Testis (tissue), 5 donors: ENCODE measurements at places on chromosomes 11 and 22. TPM values are rescaled to one million over a fixed set of nuclear protein-coding genes. Genes with fewer than 3 reads are reported as not detected.

The GRIA4 gene
- total RNA-seq = 0.08 TPM

The SLC37A2 gene
- 3.0 TPM for total RNA-seq

The C1QTNF5 gene
- total RNA-seq = 4.7 TPM

The OR52N4 gene
- 1.1 TPM for total RNA-seq

The RPS6KB2 gene
- 47.4 TPM for total RNA-seq

The SNX15 gene
- total RNA-seq = 22.5 TPM

The LRRC51 gene
- 50.8 TPM for total RNA-seq

- H3K27ac ChIP-seq = no peak overlapping the region
- no peak for DNase-seq
- no peak overlapping the region for H3K4me3 ChIP-seq
- no peaks in the 10 kb centered on the region for H3K4me1 ChIP-seq
Observed at GRCh38 chr11:115083144-115083806, 404.9 kb downstream of the NXPE2 start.

DNA sequence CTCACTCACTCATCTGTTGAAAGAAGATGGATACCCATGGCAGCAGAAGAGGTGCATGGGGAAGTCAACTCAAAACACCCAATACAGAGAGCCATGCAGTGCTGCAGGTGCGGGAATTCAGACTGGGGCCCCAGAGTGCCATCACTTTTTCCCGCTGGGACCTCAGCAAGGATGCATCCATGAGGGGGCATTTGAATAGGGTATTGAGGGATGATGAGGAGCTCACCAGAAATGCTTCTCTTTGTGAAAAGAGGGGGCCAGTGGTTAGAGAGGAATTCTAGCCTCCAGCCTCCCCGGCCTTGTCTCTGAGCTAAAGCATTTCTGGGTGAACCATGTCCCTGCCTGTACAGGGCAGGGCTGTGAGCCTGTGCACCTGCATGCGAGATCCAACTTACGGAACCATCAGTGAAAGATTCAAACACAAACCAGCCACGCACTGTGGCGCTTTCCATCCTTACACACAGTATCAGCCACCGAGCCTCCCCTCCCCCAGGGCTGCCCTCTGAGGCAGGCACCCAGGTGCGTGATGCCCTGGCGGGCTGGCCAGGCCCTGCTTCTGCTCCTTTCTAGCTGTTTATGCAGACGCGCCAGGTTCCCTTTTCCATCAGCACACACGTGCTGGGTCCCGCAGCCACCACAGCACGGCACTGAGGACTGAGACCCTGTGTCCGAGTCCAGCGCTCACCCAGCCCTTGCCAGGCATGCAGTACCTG is 1177.2 kb downstream of the BRD1 start:
- H3K27ac ChIP-seq = no peak overlapping the region
- H3K36me3 ChIP-seq = no peaks in the 10 kb centered on the region
- H3K27me3 ChIP-seq = no peaks in the 10 kb centered on the region
- no peak for DNase-seq
- no peaks in the 10 kb centered on the region for H3K4me1 ChIP-seq

The ART1 gene
- total RNA-seq = 0.79 TPM

- peak; percentile 43 for DNase-seq
- no peak overlapping the region for H3K27ac ChIP-seq
- H3K27me3 ChIP-seq = no peaks in the 10 kb centered on the region
- no peak overlapping the region for H3K4me3 ChIP-seq
- no peaks in the 10 kb centered on the region for H3K36me3 ChIP-seq
Observed at GRCh38 chr11:32006799-32007388, 84.0 kb upstream of the RCN1 start.

The ROBO4 gene
- total RNA-seq = 8.4 TPM

DNA sequence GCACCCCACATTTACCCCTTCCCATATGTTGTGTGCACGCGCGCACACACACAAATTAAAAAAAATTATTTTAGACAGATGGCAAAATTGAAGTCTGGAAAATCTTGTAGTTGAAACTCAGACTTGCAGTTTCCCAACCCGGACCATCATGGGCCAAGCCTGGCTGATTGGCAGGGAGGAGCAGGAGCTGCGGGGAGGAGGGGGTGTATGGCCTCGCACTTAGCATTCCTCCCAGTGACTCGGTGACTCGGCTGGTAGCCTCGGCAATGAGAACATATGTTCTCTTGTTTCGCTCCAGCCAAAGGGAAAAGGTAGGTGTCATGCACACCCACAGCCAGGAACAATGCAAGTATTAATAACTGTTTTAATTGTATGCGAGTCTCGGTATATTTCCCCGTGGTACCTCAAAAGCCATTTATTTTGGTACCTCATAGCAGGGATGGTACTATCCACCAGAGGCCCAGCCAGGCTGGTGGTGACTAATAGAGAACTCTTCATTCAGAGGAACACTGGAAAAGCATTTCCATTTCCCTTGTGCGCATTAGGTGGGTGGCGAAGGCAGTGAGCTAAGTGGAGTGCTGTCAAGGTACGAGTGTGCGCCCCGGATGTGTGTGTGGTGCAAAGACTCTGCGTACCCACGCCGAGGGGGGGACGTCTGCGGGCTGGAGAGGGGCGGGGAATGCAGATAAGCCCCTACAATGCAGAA is 92.5 kb downstream of the DSCAML1 start:
- H3K27me3 ChIP-seq = no peaks in the 10 kb centered on the region
- no peak for DNase-seq
- no peaks in the 10 kb centered on the region for H3K4me1 ChIP-seq
- no peaks in the 10 kb centered on the region for H3K36me3 ChIP-seq

DNA sequence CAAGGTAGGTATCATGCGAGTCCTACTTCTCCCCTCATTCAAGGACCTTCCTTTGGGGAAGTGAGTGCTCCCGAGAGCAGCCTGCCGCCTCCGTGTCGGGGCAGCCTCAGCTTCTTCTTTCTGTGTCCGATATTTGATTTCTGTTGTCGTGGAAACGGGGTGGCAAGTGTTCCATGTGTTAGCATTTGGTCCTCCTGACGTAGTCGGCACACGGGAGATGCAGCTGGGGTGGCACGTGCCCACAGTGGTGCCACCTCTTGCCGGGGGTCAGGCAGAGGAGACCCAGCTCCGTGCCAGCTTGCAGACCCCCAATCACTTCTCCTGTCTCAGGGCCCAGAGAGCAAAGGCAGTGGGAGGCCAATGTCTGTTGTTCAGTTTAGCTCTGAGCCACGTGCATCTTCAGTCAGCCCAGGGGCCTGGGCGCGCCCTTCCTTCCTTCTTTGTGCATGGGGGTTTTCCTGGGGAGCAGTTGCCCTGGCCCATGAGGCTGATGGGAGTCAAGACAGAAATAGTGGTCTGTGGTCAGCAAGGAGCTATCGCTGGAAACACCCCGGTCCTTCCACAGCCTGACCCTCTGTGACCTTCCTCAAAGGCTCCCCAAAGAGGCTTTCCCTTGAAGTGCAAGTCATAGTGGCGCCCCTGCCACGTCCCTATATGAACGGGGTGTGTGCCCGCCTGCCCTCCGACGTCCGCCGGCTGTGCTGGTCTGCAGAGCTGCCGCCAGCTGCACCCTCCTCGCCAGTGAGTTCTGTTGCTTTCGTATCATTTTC is 44.5 kb downstream of the PARVB start:
- H3K4me3 ChIP-seq = no peak overlapping the region
- H3K36me3 ChIP-seq = no peaks in the 10 kb centered on the region
- no peaks in the 10 kb centered on the region for H3K27me3 ChIP-seq

The MMP27 gene
- not detected for total RNA-seq

The BIK gene
- total RNA-seq = 7.2 TPM

The TTC28 gene
- 121 TPM for total RNA-seq

The MRGPRX3 gene
- total RNA-seq = not detected

- no peak for DNase-seq
- H3K27me3 ChIP-seq = no peaks in the 10 kb centered on the region
- no peaks in the 10 kb centered on the region for H3K36me3 ChIP-seq
- no peak overlapping the region for H3K4me3 ChIP-seq
Observed at GRCh38 chr11:36264973-36265344, 24.3 kb downstream of the COMMD9 start.

- no peak overlapping the region for H3K27ac ChIP-seq
- H3K4me1 ChIP-seq = no peaks in the 10 kb centered on the region
- no peaks in the 10 kb centered on the region for H3K36me3 ChIP-seq
- DNase-seq = no peak
- H3K4me3 ChIP-seq = no peak overlapping the region
- H3K27me3 ChIP-seq = no peaks in the 10 kb centered on the region
Observed at GRCh38 chr11:116742104-116742503, 30.7 kb downstream of the BUD13 start.

GRCh38 chr22:44920183-44920582 is 89.6 kb downstream of the PHF21B start:
- no peak for DNase-seq
- H3K4me1 ChIP-seq = no peaks in the 10 kb centered on the region
- no peak overlapping the region for H3K4me3 ChIP-seq
- no peaks in the 10 kb centered on the region for H3K36me3 ChIP-seq
- no peak overlapping the region for H3K27ac ChIP-seq

The NCF4 gene
- 6.8 TPM for total RNA-seq

The TMEM184B gene
- total RNA-seq = 35.4 TPM

DNA sequence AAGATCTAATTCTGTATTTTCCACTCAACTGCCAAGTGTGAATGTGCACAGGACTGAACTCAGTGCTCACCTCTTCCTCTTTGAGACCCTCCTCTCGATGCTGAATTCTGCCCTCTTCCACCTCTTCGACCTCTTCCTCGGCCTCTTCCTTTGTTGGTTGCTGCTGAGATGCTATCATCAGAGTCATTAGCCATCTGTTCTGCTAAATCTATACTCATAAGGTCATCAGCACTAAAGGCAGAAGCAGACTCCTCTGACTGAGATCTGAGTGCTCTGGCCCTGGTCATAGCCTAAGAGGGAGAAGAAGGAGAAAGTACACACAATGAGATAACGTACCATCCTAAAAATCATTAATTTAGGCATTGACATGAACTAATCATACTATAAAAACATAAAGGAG is 45.9 kb upstream of the GPR83 start:
- DNase-seq = no peak
- H3K36me3 ChIP-seq = no peaks in the 10 kb centered on the region
- no peaks in the 10 kb centered on the region for H3K4me1 ChIP-seq

DNA sequence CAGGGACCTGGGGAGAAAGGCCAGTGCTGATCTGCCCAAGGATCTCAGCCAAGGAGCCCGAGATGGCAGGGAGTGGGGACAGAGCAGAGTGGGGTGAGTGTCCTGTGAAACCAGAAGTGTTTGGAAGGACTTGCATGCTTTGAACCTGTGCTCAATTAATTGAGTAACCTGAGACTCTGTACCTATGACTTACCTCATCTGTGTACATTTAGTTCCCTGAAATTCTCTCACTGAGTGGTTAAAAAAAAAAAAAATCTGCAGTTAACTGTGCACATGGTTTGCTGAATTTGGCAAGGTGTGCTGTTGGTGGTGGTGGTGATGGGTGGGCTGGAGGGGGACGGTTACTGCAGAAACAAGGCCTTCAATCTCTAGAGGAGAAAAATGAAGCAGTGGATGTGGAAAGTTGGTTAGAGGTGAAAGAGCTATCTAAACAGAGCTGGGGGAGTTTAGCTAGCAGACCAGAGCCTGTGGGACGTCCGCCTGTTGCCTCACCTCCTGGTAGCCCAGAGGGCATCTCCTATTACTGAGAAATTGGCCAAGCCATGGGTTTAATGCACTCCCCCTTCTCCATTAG is 8.3 kb upstream of the SORL1-AS1 start:
- no peak for DNase-seq
- H3K4me1 ChIP-seq = peaks cover 27% of the 10 kb centered on the region
- H3K27me3 ChIP-seq = no peaks in the 10 kb centered on the region
- no peak overlapping the region for H3K27ac ChIP-seq
- H3K36me3 ChIP-seq = no peaks in the 10 kb centered on the region
- H3K4me3 ChIP-seq = no peak overlapping the region

The LRRC56 gene
- 11.6 TPM for total RNA-seq

DNA sequence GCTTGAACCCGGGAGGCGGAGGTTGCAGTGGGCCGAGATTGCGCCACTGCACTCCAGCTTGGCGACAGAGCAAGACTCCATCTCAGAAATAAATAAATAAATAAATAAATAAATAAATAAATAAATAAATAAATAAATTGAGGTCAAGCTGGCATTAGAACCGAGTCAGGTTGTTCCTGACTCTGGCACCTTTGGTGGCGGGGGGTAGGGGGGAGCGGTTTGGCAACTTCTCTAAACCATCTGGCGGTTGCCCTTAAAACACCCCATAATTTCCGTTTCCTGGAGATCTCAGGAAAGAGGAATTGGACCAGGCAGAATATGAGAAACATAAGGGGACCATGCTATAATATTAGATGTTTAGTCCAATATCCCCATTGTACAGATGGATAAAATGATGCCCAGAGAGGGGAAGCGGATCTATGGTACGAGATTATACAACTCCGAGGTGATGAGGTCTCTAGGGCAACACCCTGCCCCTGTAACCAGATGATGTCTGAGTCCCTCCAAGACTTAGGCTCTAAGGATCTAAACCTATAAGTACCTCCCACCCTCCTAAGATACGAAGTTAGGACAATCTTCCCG is 785 bp downstream of the CLPB start:
- H3K36me3 ChIP-seq = no peaks in the 10 kb centered on the region
- H3K4me3 ChIP-seq = peak overlapping the region; percentile 91
- H3K4me1 ChIP-seq = no peaks in the 10 kb centered on the region
- DNase-seq = no peak
- no peaks in the 10 kb centered on the region for H3K27me3 ChIP-seq

DNA sequence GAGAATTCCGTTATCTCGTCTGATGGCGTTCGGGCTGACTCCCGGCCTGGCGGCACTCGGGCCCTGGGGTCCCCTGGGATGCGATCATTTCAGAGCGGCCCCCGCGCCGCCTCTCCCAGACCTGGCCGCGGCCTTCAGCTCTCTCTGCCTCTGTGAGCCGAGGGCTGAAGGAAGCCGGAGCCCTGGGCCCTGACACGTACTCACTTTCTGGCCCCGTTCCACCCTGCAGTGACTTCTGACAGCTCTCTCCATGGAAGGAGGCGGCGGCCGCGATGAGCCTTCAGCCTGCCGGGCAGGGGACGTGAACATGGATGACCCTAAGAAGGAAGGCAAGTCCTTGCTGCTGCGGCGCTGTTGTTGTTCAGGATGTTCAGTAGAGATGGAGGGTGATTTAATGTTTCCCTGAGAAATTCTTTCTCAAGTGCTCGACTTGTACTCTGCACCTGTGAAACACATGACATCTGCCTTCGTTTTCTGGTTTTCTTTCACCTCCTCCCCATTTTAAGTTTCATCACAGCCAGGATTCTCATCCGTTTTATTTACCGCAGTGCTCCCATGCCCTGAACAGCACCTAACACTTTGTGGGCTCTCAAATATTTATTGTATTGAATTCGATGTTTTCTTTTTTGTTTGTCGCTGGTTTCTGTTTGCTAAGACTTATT is 612 bp downstream of the GTSE1 start:
- DNase-seq = peak; percentile 40
- no peaks in the 10 kb centered on the region for H3K36me3 ChIP-seq
- peak overlapping the region; percentile 72 for H3K27ac ChIP-seq

DNA sequence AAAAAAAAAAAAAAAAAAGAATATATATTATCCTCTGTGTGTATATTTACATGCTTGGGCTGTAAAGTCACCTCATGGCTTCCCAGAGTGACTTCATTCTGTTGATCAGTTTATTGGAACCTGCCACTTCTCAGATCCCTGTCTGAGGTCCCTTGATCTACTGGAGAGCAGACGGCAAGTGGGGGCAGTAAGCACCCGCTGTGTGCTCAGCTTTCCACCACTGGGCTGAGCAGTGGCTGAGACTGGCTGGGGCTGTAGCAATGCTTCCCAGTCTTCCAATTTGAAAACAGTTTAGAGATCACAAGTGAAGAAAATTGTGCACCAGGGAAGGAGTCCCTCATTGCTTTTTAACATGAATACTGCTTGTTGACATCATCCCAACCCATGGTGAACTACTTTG is 6.9 kb upstream of the RBM4B start:
- H3K27me3 ChIP-seq = no peaks in the 10 kb centered on the region
- H3K4me1 ChIP-seq = no peaks in the 10 kb centered on the region
- no peak for DNase-seq
- H3K4me3 ChIP-seq = no peak overlapping the region
- no peaks in the 10 kb centered on the region for H3K36me3 ChIP-seq
